ENCODE measurements at places on chromosomes 7 and 10.

DNA sequence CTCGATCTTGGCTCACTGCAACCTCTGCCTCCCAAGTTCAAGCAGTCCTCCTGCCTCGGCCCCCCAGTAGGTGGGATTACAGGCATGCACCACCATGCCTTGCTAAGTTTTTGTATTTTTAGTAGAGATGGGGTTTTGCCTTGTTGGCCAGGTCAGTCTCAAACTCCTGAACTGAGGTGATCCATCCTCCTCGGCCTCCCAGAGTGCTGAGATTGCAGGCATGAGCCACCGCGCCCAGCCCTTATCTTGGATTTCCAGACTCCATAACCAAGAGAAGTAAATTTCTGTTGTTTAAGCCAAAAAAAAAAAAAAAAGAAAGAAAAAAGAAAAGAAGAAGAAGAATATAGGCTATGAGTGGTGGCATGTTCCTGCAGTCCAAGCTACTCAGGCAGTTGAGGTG is 53.3 kb upstream of the RABGEF1 start:
- no peak for DNase-seq

GRCh38 chr7:17680026-17680425 is 260.3 kb downstream of the SNX13 start:
- peak; percentile 97 for DNase-seq

DNA sequence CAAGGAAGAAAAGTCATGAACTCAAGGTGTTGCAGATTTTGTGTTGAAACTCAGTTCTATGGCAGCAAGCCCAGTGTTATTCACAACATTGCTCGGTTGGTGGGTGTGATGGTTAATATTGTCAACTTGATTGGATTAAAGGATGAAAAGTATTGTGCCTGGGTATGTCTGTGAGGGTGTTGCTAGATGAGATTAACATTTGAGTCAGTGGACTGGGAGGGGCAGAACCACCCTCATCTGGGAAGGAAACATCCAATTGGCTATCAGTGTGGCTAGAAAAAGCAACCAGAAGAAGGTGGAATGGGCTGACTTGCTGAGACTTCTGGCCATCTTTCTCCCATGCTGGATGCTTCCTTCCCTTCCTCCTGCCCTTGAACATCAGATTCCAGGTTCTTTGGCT is 353.2 kb downstream of the ADRA2A start:
- DNase-seq: no peak

GRCh38 chr10:7445474-7446185 is 34.8 kb upstream of the SFMBT2 start:
- DNase-seq: peak; percentile 48

GRCh38 chr7:44476313-44476712 is 14.1 kb downstream of the NUDCD3 start:
- no peak for DNase-seq

DNA sequence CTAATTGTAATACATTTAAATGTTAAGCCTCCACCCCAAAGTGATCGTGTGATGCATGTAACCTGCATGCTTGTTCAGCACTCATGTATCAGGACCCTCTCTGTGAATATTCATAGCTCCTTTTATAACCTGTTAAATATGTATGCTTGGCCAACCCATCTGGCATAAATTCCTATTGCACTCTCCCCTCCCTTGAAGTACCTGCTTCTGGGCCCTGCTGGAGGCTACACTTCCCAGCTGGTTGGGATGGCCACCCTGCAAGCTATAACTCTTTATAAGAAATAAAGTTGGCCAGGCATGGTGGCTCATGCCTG is 149.7 kb downstream of the SH2D4B start:
- DNase-seq: no peak

- DNase-seq: peak; percentile 22
These were observed 76.3 kb downstream of the CLIP2 start for GRCh38 chr7:74365322-74366022.

DNA sequence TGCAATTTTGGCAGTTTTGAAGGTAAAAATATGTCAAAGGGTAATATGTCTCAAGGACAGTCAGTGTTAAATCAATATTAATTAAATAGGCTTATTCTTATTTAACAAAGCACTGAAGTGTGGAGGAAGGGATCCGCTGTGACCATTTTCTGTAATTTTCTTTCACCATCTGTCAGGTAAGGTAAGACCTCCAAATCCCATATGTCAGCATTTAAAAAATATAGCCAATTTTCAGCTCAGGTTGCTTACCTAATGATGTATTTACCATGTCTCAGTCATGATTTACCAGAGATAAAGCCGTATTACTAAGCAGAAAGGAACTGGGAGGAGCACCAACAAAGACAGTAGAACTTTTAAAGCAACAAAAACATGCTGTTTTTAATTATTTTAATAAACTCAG is 683.9 kb downstream of the CCSER2 start:
- DNase-seq: no peak

GRCh38 chr7:45160417-45160881 is 2.9 kb downstream of the RAMP3 start:
- DNase-seq: peak; percentile 15

DNA sequence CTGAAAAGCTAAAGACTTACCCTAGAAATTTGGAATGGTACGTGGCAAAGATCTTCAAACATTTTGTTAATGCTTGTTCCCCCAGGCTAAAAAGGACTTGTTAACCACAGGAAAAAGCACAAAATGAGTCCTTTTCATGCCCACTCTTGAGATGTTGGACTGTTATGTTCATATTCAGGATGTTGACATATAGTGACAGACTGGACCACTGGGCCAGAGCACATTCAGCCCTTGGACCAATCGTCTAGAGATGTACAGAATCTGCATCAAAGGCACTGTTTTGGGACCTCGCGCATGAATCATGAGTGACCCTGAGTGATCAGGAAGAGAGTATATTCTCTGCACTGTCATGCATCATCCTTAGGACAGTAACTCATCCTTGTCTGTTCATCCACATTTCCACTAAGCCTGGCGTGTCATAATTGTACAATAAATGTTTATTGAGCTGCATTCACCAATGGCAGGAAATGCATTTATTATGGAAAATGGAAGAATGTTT is 25.3 kb downstream of the TARP start:
- DNase-seq: no peak

DNA sequence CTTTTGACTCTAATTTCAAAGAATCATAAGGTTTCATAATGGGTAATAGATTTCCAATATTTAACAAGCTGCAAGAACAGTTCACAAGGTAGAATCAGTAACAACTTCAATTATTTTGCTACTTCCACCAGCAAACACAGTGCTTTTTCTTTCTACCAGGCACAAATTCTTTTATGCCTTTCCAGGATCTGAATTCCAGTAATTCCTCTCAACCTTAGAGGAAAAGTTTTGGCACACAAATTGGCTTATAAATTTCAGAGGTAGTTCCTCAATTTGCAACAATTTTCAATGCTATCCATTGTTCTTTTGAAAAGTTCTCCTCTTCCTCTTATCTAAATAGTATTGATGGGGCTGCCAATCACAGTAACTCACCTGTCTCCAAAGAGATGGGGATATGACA is 665.4 kb upstream of the PHF14 start:
- no peak for DNase-seq

DNA sequence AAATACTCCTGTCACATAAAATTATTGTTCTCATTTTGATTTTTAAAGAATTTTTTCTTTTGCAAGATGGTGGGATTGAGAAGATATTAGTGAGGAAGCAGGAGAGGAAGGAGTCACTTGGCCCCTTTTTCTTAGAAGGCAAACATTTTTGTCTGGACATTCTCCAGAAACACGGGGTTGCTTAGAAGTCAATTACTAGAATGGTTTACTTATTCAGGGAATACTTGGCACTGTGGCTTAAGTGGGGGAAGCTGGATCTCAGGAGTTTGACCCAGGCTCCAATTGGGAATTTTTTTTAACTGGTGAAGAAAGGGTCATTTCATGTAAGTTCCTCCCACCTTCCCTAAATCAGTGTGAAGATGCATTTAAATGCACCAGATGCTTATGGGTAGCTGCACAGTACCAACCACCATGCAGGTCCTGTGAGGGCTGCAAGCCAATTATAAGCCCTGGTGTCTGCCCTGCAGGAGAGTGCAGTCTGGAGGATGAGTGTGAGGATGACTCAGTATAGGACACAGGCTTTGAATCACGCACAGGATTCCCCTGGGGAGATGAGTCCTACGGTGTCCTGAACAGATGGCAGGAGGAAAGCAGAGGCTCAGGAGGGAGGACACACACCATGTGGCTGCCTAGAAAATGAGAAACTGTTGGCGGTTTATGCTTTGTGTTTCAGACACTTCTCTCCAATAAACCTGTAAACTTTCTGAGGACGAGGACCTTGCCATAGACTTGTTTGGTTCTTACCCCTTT is 299.1 kb downstream of the PLXNA4 start:
- DNase-seq: no peak

- DNase-seq: no peak
These were observed 3.7 kb upstream of the SP8 start for GRCh38 chr7:20790375-20790774.

- DNase-seq: peak; percentile 31
These were observed 25.9 kb downstream of the HTRA1 start for GRCh38 chr10:122487174-122487765.

DNA sequence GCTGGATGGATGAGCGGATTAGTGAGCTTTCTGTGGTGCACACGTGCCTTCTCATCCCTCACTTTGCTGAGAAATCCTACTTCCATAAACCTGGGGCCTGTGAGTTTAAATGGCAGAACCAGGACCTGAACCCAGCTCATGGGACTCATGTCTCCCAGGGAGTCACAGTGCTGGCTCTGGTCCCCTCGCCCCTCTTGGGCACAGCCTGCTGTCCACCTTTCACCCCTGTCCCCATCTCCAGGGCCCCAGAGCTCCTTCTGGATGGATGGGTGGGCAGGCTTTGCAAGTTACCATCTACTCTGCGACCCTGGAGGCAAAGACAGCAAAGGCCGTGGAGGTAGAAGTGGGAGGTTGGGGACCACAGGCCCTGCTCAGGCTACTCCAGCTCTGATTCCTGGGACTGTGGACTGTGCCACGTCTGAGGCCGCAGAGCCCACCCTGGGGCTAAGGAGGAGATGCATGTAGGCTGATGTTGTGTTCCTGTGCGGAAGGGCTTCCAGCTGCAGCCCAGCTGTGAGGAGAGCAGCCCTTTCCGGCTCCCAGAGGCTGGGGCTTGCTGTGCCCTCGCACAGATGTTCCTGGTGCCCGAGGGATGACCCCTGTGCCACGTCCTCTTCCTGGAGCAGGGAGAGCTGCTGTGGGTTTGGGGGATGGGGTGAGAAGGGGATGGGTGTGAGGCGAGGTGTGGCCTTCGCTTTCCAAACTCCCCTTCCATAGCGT is 40.3 kb downstream of the PRF1 start:
- no peak for DNase-seq

GRCh38 chr10:3095373-3096139 is 28.2 kb downstream of the PFKP start:
- DNase-seq: peak; percentile 82

DNA sequence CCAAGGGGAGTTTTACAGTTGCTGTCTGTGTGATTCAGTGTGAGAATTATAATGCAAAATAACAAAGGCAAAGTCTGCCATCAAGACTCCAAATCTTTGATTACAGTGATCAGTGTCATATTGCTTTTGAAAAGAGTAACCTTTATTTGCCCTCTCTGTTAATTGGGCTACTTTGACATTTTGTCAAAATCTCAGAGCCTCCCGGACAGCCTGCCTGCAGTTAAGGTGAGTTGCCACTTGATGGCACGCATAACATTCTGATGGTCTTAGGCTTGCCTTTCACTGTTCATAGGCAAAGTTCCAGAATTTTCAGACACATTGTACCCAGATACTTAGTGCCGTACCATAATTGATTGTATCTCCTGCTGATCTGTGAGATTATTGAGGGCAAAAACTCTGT is 253.5 kb downstream of the ABCA13 start:
- DNase-seq: no peak

GRCh38 chr7:115749924-115750323 is 280.6 kb downstream of the TFEC start:
- DNase-seq: no peak

- peak; percentile 84 for DNase-seq
These were observed 53.5 kb downstream of the AOAH start for GRCh38 chr7:36670585-36671431.

DNA sequence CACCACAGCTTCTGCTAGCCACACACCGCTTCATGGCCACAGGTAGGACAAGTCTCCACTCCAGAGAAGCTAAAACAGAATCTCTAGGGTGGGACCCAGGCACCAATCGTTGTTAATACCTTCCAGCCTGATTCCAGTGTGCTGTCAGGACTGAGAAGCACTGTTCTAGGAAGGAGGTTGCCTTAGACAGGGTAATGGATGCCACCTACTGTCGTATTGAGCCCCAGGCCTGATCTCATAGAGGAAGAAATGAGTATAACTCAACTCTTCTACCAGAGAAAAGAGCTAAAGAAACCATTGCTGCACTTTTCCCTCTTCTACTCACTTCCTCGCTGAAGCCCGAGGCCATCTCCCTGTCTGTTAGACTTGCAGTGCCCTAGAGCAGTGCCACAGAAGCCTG is 31.8 kb downstream of the CNNM1 start:
- no peak for DNase-seq

DNA sequence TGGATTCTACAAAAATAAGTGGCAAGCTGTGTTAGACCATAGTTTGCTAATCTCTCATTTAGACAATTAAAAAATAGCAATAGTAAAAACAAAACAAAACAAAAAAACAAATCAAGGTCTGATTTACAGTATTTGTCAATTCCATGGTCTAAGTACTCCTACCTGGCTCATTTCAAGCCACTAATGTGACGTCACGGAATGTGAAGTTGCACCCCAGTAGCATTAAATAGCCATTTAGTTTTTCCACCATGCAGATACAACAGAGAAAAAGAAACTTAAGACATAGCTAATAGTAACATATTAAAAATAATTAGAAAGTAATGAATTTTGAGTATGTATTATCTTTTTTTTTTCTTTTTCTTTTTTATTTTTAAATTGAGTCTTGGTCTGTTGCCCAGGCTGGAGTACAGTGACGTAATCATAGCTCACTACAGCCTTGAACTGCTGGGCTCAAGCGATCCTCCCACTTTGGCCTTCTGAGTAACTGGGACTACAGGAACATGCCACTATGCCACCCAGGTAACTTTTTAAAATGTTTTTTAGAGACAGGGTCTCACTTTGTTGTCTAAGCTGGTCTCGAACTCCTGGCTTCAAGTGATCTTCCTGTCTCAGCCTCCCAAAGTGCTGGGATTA is 101.2 kb downstream of the MKX start:
- DNase-seq: no peak

DNA sequence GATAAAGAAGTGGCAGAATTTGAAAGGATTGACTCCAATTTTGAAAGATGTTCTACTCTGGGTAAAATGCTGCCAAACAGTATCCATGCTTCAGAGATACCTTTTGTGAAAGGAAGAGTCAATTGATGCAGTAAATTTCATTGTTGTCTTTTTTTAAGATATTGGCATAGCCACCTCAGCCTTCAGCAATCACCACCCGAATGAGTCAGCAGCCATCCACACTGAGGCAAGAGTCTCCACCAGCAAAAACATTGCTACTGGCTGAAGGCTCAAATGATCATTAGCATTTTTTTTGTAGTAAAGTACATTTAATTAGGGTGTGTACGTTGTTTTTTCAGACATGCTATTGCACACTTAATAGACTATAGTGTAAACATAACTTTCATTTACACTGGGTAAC is 31.7 kb upstream of the CYP26C1 start:
- DNase-seq: no peak

GRCh38 chr7:6167004-6167551 is 105.3 kb downstream of the CYTH3 start:
- no peak for DNase-seq
